DMS153 (cell line): ENCODE measurements at places on chromosomes 1 and 21.

- DNase-seq = no peak
Observed at GRCh38 chr1:25971066-25971810, 26.6 kb downstream of the PAFAH2 start.

DNA sequence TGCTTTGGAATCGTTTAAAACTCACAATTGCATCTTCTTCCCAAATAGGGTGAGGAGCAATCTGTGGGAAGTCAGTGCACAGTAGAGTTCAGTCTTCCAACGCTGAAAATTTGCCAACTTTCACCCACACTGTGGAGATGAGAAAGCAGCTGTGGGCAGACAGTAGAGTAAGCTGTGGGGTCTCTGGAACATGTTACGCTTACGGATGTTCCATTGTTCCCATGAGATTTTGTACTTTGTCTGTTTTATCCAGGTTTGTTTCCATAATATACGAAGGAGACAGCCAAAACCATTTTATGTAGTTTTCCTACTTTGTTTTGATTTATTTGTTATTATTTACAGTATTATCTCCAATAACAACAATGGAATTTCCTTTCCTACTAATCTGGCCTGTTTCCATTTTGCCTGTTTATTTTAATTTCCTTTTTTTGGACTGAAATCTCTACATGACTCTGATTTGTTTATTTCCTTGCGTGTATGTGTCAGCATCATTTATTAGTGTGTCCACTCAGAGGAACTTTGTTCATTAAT is 65.1 kb upstream of the RGL1 start:
- DNase-seq = no peak

GRCh38 chr1:201739492-201740085 is 89.4 kb upstream of the IPO9 start:
- peak; percentile 69 for DNase-seq

DNA sequence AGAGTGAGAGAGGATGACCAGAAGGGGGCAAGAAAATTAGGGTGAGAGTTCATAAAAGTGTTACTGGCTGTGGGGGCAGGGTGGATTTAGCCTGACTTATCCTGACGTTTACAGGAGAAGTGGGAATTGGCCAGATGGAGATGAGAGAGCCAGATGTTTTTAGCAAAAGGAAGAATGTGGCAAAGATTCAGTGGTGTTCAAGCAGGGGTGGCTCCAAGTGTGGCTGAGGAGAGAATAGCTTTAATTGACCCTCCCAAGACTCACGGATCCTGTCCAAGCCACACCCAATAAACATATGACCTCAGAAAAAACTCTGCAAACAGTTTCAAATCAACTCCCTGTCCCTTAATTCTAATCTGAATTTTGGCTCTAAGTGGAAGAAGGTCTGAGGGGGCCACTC is 35.2 kb upstream of the EDEM3 start:
- DNase-seq = no peak

DNA sequence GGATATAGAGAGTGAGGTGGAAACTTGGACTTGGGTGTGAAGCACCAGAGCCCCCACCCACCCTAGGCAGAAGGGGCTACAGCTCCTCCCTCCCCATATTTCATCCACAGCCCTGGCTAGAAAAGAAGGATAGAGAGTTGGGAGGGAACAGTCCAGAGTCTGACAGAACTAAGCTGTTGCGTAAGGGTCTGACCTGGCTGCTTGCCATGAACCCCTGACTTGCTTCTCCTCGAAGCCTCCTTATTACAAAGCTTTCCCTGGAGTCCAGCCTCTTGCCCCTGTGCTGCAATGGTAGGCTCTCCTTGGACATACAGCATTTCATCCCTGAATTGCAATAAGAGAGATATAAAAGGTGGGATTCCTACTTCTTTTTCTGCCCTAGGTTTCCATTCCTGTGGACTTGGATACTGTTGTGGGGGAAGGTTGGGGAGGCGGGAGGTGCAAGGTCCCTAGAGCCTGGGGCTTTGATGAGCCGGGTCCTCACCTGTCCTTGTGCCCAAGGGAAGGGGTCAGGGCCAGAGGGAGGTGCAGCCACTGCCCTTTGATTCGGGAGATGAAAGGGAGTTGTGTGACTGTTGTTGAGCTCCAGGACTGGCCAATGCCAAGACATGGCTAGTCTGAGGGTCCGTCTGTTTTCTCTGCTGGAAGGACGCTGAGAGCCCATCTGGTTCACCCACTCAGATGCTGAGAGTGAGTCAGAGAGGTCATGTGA is 2.7 kb downstream of the RHBG start:
- no peak for DNase-seq
